ENCODE measurements at places on chromosomes 13 and 19.

- no peak for DNase-seq
Measured at GRCh38 chr19:13652810-13653590, 111.3 kb upstream of the MRI1 start.

GRCh38 chr13:76651286-76651685 is 234.9 kb downstream of the KCTD12 start:
- no peak for DNase-seq

GRCh38 chr13:114088234-114088633 is 44.2 kb downstream of the RASA3 start:
- no peak for DNase-seq

- DNase-seq = no peak
Measured at GRCh38 chr13:107276936-107277335, 709.0 kb upstream of the ARGLU1 start.

- peak; percentile 59 for DNase-seq
Measured at GRCh38 chr19:13060964-13061927, 41.4 kb downstream of the LYL1 start.

DNA sequence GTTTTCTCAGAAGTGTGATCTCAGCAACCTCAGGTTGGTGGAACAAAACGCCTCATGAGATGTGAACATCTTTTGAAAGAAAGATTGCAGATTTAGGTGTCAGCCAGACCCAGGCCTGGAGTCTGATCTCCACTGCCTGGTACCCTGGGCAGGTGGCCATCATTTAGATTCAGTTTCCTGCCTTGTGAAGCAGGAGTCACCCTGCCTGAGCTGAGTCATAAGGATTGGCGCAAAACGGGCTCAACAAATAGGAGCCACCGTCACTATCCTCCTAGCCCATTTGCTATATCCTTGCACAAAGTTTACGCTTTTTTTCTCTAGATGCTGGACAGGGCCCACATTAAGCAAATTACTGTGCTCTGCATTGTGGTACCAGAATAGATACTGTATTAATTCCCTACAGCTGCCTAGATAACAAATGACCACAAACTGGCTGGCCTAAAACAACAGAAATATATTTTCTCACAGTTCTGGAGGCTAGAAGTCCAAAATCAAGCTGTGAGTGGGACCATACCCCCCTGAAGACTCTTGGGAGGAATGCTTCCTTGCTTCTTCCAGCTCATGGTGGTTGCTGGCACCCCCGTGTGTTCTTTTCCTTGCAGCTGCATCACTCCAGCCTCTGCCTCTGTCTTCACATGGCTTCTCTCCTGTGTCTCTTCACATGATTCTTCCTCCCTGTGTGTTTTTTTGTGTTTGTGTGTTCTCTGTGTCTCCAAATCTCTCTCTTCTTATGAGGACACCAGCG is 38.2 kb downstream of the TNFSF11 start:
- DNase-seq = no peak
